ENCODE measurements at places on chromosomes 12 and 14. TPM values are rescaled to one million over a fixed set of nuclear protein-coding genes. Genes with fewer than 3 reads are reported as not detected.

Gene TAS2R30
- total RNA-seq, result 1.6 TPM

Gene TMCC3
- 17.2 TPM for total RNA-seq

Gene DCTN2
- 242 TPM for total RNA-seq

Gene RBP5
- not detected for total RNA-seq

Gene FOXN3
- 162 TPM for total RNA-seq

Gene CORO1C
- total RNA-seq, result 117 TPM

Gene FAM181A
- total RNA-seq, result not detected

- H3K36me3 ChIP-seq, result no peaks in the 10 kb centered on the region
- DNase-seq, result no peak
- H3K27me3 ChIP-seq, result peaks cover 28% of the 10 kb centered on the region
- peaks cover 34% of the 10 kb centered on the region for H3K4me1 ChIP-seq
- peak overlapping the region; percentile 60 for H3K4me3 ChIP-seq
Measured at GRCh38 chr12:49537231-49537751, 1.5 kb upstream of the KCNH3 start.

GRCh38 chr12:91406920-91407341 lies 224.3 kb upstream of the DCN start:
- peaks cover 3% of the 10 kb centered on the region for H3K4me1 ChIP-seq
- no peaks in the 10 kb centered on the region for H3K27me3 ChIP-seq
- DNase-seq, result no peak
- no peaks in the 10 kb centered on the region for H3K36me3 ChIP-seq

GRCh38 chr12:124480469-124481256 lies 86.7 kb downstream of the NCOR2 start:
- H3K27me3 ChIP-seq, result no peaks in the 10 kb centered on the region
- no peak for DNase-seq
- H3K4me1 ChIP-seq, result peaks cover 25% of the 10 kb centered on the region
- H3K4me3 ChIP-seq, result no peak overlapping the region
- H3K27ac ChIP-seq, result peak overlapping the region; percentile 2
- peaks cover 76% of the 10 kb centered on the region for H3K36me3 ChIP-seq

DNA sequence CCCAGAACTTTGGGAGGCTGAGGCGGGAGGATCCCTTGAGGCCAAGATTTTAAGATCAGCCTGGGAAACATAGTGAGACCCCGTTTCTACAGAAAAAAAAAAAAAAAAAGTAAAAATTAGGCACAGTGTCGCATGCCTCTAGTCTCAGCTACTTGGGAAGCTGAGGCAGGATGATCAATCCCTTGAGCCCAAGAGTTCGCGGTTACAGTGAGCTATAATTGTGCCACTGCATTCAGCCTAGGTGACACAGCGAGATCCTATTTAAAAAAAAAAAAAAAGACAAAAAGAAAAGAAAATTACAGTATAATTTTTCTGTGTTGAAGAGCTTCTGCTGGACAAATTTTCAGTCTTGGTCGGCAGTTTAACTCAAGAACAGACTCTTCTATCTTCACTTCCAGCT lies 133.9 kb upstream of the FGD4 start:
- H3K4me3 ChIP-seq, result no peak overlapping the region
- no peak overlapping the region for H3K27ac ChIP-seq
- DNase-seq, result no peak
- H3K36me3 ChIP-seq, result no peaks in the 10 kb centered on the region

- H3K4me3 ChIP-seq, result peak overlapping the region; percentile 64
- peak; percentile 60 for DNase-seq
- H3K4me1 ChIP-seq, result peaks cover 34% of the 10 kb centered on the region
- no peak overlapping the region for H3K27ac ChIP-seq
Measured at GRCh38 chr14:52268279-52269061, 972 bp downstream of the PTGDR start.

DNA sequence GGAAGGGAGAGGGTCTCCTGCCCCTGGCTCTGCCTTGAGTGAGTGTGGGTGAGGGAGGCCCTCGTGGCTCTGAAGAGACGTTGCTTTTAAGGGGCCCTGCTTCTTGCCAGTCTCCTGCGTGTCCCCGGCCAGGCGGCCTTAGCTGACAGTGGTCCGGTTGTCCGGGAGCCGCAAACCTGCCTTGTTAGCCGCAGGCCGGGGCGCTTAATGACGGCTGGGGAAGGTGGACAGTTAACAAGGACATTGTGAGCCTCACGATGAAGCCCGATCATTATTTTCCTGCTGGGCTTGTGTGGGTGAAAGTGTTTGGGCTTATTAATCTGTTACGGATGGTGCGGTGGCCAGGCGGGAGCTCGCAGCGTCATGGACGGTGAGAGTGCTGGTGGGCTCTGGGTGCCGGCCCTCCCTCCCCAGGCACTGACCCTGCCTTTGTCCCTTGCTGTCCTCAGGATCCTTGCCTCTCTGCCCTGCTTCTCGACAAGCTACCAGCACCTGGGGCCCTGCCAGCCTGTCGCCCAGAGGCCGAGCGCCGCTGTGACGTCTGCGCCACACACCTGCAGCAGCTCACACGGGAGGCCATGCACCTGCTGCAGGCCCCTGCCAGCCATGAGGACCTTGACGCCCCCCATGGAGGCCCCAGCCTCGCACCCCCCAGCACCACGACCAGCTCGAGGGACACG lies 13.3 kb downstream of the KIF26A start:
- H3K36me3 ChIP-seq, result no peaks in the 10 kb centered on the region
- H3K27ac ChIP-seq, result no peak overlapping the region
- peaks cover 15% of the 10 kb centered on the region for H3K4me1 ChIP-seq
- H3K4me3 ChIP-seq, result no peak overlapping the region
- H3K27me3 ChIP-seq, result no peaks in the 10 kb centered on the region
- no peak for DNase-seq

GRCh38 chr14:102929241-102930137 lies 7.0 kb downstream of the AMN start:
- H3K4me3 ChIP-seq, result peak overlapping the region; percentile 54
- no peak for DNase-seq
- peaks cover 20% of the 10 kb centered on the region for H3K36me3 ChIP-seq
- peaks cover 39% of the 10 kb centered on the region for H3K27me3 ChIP-seq
- peaks cover 36% of the 10 kb centered on the region for H3K4me1 ChIP-seq

DNA sequence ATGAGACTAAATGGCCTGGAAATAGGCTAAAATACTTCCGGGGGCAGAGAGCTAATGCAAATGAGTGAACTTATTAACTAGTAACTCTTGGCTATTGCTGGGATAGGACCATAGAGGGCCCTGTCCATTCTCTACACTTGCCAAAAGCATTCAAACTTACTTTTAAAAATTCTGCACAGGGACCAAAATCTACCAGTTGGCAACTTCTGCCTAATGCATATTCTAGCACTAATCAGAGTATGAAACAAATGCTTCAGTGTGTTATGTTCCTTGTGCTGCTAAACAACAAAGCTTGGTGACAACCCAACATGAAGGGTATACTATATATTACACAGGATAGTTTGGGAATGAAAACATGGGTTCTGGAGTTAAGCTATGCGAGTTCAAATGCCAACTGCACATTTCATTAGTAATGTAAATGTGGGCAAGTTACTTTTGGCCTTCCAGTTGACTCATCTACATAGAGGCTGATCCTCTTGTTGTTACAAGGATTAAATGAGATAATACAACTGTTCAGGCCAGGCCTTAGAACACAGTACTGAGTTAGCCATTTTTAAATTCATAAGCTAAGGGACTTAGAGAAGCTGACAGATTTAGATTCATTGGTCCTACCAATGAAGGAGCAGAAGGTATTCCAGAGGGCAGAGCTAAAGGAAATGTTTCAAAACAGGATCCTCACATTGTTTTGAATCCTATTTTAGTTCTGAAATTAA lies 32.4 kb downstream of the HIGD1C start:
- H3K27me3 ChIP-seq, result no peaks in the 10 kb centered on the region
- H3K4me3 ChIP-seq, result no peak overlapping the region
- no peak for DNase-seq

- no peaks in the 10 kb centered on the region for H3K27me3 ChIP-seq
- H3K36me3 ChIP-seq, result no peaks in the 10 kb centered on the region
- H3K27ac ChIP-seq, result no peak overlapping the region
- H3K4me1 ChIP-seq, result no peaks in the 10 kb centered on the region
Measured at GRCh38 chr12:31835276-31835882, 106.6 kb upstream of the AMN1 start.

DNA sequence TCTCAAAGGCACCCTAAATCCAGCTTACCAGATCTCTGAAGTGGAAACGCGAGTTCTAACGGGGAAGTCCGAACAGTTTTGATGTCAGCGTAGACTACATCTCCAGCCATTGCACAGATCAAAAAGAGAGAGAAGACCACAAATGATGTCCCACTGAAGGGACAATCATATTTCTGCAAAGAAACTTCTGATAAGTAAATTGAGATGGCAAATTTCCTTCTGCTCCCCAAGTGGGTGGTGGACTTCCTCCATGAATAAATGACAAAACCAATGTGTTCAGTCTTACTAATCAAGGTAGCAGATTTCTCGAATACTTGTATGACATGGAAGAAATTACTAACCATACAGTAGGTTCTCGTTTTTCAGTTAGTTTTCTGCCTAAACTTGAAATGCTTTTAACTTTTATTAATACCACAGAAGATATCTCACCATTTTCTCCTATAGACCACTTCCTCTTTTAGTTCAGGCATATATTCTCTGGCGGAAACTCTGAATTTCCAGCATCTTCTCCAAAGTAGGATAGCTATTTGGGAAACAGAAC lies at the start of gene CLECL1:
Gene CLECL1, minus strand, starts transcription at position 177 of the 541 bp plus-strand sequence.
- no peaks in the 10 kb centered on the region for H3K36me3 ChIP-seq
- DNase-seq, result no peak
- no peak within 1 kb of the TSS for H3K4me3 ChIP-seq

DNA sequence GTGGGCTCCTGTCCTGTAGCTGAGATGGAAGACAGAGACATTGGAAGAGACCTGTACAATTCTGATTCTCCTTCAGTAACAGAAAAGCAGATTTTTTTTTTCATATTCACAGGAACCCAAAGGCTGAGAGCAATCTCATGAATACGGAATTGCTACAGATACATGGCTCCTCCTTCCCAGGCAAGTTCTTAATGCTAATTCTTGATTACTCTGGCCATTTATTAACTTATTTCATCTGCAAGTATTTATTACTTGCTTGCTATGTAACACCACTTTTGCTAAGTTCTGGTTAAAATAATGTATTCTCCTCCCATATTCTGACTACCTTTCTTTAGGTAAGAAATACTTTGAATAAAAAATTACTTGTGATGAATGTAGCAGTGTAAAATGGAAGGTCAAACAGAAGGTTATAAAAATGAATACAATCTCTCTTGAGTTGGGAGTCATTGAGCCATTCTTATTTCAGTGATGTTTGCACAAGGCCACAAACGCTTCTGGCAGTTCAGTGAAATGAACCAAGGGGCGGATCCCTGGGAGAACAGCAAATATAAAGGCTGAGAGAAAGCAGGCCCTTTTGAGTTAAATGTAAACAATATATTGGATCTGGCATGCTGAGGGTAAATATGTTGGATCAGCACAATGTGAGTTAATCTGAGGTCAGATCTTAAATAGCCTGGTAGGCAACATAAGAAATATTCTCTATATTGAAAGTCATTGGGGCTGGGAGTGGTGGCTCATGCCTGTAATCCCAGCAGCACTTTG lies 37.6 kb downstream of the MUCL1 start:
- DNase-seq, result no peak
- H3K4me1 ChIP-seq, result no peaks in the 10 kb centered on the region
- no peak overlapping the region for H3K27ac ChIP-seq
- H3K36me3 ChIP-seq, result no peaks in the 10 kb centered on the region
- H3K27me3 ChIP-seq, result no peaks in the 10 kb centered on the region
- no peak overlapping the region for H3K4me3 ChIP-seq

GRCh38 chr12:100127766-100128511 lies 14.7 kb downstream of the BLTP3B start:
- no peak overlapping the region for H3K4me3 ChIP-seq
- no peak overlapping the region for H3K27ac ChIP-seq
- no peaks in the 10 kb centered on the region for H3K27me3 ChIP-seq
- H3K36me3 ChIP-seq, result no peaks in the 10 kb centered on the region
- H3K4me1 ChIP-seq, result peaks cover 40% of the 10 kb centered on the region

DNA sequence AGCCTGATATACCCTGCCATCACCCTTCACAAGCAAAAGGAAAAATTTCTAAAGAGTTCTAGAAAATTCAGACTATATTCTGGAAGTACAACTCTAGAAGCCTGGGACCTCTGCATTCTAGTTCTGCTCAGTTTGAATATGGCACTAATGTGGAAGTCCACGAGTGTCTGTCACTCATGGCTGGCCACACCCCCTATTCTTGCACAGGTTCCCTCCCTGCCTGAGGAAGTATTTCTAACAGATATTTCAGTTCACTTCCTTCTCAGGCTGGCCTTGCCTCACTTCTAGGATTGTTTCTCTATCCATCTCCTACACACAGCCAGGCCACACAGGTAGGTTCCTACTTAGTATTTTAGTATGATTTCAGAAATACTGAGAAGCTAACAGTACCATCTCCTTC lies 67.4 kb downstream of the PHLDA1 start:
- H3K4me3 ChIP-seq, result no peak overlapping the region
- H3K27me3 ChIP-seq, result no peaks in the 10 kb centered on the region
- no peak overlapping the region for H3K27ac ChIP-seq
- H3K4me1 ChIP-seq, result peaks cover 6% of the 10 kb centered on the region

- H3K27ac ChIP-seq, result no peak overlapping the region
- H3K4me3 ChIP-seq, result no peak overlapping the region
- H3K27me3 ChIP-seq, result no peaks in the 10 kb centered on the region
- H3K36me3 ChIP-seq, result no peaks in the 10 kb centered on the region
- peaks cover 13% of the 10 kb centered on the region for H3K4me1 ChIP-seq
Measured at GRCh38 chr14:65349100-65349499, 63.4 kb upstream of the FUT8 start.

DNA sequence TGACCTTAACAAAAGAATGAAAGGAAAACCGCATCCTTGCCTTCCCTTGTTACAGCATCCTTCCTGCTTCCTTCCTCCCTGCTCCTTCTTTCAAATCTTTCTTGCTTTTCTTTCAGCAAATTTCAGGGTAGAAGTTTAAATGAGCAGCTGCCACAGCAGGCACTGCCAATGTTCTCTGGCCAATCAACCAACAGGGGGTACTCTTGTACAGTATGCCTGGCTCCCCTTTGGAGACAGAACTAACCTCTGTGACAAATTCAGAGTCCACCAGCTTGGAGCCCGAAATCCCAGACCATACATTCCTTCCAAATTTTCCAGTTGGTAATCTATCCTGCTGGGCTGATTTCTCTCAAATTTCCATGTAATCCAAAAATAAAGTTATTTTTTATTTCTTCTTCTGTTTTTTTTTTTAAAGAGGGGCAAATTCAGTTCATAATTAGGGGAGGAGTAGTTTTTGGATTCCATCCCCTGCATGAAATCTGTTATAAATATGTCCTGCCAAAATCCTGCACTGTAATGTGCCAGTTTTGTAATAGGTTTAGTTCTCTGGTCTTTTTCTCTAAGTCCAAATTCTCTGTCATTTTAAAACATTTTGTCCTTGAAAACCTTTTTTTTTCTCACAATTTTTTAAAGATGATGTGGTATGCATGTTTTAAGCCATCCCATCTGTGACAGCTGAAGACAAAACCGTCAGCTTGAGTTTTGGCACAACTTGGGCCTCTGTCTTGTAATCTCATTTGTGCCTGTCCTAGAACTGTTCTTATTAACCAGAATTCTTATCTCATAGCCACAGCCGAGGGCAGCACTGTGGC lies 610.0 kb upstream of the LMO3 start:
- no peak overlapping the region for H3K4me3 ChIP-seq
- H3K4me1 ChIP-seq, result no peaks in the 10 kb centered on the region
- H3K27me3 ChIP-seq, result no peaks in the 10 kb centered on the region
- H3K36me3 ChIP-seq, result no peaks in the 10 kb centered on the region
- peak overlapping the region; percentile 56 for H3K27ac ChIP-seq
